WTC11 (cell line): ENCODE measurements at places on chromosomes 4 and X. TPM values are rescaled to one million over a fixed set of nuclear protein-coding genes. Genes with fewer than 3 reads are reported as not detected.

DNA sequence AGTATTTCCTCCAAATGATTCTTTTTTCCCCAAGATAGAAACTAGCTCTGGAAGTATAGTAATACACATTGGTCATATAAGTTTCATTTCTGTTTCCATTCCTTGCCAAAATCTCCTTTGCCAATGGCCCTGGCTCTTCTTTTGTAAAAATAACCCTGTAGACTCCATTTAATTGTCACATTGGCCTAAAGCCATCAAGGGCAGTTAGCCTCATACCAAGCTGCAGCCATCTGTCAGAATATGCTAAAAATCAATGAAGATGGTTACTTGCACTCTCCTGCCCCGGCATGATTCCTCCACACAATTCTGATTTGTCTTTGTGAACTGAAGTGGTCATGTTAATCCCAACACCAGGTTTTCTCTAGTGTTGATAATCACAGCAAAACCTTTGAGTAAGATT lies 380.5 kb downstream of the SH2D1A start:
- no peak overlapping the region for H3K4me3 ChIP-seq
- no peaks in the 10 kb centered on the region for H3K27me3 ChIP-seq
- DNase-seq: no peak

- H3K27ac ChIP-seq: no peak overlapping the region
- no peak overlapping the region for H3K4me3 ChIP-seq
- H3K4me1 ChIP-seq: no peaks in the 10 kb centered on the region
- peak; percentile 12 for DNase-seq
- H3K27me3 ChIP-seq: peaks cover 7% of the 10 kb centered on the region; the same call in 1 of the 2 replicates
- H3K36me3 ChIP-seq: no peaks in the 10 kb centered on the region
Measured at GRCh38 chrX:51641421-51642021, 22.8 kb upstream of the CENPVL3 start.

DNA sequence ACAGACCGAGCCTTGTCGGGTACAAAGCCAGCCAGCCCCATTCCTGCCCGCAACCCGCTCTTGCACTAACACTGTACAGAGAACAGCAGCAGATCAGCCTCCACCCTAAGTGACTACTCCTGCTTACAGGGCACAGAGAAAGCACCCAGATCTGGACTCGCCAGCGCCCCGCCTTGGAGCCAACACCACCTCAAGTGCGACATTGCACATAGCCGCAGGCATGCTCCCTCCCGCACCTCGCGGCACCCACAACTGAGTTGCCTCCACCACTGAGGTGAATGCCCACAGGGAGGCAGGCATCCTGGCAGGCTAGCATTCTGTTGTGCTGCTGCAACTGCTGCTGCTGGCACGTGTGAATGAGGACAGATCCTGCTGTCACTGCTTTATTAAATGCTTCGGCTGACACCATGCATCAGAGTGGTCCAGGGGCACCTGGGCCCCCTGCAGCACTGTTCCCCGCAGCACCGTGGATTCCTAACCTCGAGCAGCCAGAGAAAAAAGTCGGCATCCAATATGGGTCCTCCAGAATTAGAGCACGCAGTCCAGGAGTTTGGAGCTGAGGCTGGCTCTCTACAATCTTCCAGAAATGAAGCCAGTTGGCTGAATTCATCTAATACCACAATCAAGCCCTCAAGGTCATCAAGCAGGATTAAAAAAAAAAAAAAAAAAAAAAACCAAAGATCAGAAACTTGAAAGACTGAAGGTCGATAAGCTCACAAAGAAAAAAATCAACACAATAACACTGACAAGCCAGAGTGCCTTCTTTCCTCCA lies 352.9 kb downstream of the GASK1B start:
- no peak overlapping the region for H3K27ac ChIP-seq
- DNase-seq: no peak
- H3K4me1 ChIP-seq: peaks cover 15% of the 10 kb centered on the region
- H3K4me3 ChIP-seq: no peak overlapping the region

GRCh38 chrX:45046417-45046816 lies 154.3 kb downstream of the DIPK2B start:
- H3K27ac ChIP-seq: no peak overlapping the region
- H3K27me3 ChIP-seq: no peaks in the 10 kb centered on the region
- peaks cover 4% of the 10 kb centered on the region; the same call in 1 of the 2 replicates for H3K36me3 ChIP-seq
- no peak for DNase-seq

DNA sequence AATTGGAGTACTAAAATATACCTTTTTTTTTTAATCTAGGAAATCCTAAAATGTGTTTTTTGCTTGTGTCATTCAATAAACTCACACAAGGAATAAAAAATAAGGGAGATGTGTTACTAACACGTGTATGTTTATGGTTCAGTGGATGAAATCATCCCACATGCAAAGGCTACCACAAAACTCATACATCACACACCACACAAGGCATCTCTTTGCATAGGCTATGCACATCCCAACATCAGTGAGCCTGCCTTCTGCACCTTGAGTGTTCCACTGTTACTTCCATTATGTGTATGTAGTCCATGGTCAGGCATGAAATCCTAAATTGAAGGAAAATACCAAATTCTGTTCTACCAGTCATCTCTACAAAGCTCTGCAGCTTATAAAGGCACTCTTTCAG lies 213.1 kb downstream of the DCTD start:
- H3K27ac ChIP-seq: no peak overlapping the region
- H3K4me1 ChIP-seq: peaks cover 25% of the 10 kb centered on the region
- peaks cover 4% of the 10 kb centered on the region; the same call in 1 of the 2 replicates for H3K36me3 ChIP-seq
- H3K4me3 ChIP-seq: no peak overlapping the region

The MAB21L2 gene
- 0.07 TPM in 1 of 3 replicates, not detected in the others for total RNA-seq

The ALB gene
- total RNA-seq: 23.4 to 35.4 TPM (median 27.4 TPM) in 3 replicates

The COL4A5 gene
- 30.7 to 43.0 TPM (median 36.4 TPM) in 3 replicates for total RNA-seq

- no peak overlapping the region for H3K27ac ChIP-seq
- no peak for DNase-seq
- no peak overlapping the region for H3K4me3 ChIP-seq
- no peaks in the 10 kb centered on the region for H3K4me1 ChIP-seq
- H3K27me3 ChIP-seq: peaks cover 3% of the 10 kb centered on the region; the same call in 1 of the 2 replicates
Measured at GRCh38 chrX:106437407-106437806, 174.4 kb upstream of the RADX start.

The MEPE gene
- not detected in 3 replicates for total RNA-seq

DNA sequence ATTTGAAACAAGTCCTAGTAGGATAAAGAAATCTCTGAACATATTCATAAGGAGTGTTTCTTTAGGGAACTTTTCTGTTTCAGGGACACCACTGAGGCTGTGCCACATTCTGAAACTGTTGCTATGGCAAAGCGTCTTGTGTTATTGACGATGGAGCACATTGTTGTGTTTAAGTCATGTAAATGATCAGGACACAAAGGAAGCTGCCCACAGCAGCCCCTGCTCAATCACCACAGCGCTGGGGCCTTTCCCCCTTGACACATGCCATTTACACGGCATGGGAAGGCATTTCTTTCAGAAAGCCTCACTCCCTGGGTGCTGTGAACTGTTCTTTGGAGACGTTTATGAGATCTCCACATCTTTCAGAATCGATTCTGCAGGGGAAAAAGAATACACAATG lies 39.8 kb upstream of the MID1 start:
- no peaks in the 10 kb centered on the region for H3K27me3 ChIP-seq
- H3K4me3 ChIP-seq: no peak overlapping the region
- H3K36me3 ChIP-seq: no peaks in the 10 kb centered on the region

DNA sequence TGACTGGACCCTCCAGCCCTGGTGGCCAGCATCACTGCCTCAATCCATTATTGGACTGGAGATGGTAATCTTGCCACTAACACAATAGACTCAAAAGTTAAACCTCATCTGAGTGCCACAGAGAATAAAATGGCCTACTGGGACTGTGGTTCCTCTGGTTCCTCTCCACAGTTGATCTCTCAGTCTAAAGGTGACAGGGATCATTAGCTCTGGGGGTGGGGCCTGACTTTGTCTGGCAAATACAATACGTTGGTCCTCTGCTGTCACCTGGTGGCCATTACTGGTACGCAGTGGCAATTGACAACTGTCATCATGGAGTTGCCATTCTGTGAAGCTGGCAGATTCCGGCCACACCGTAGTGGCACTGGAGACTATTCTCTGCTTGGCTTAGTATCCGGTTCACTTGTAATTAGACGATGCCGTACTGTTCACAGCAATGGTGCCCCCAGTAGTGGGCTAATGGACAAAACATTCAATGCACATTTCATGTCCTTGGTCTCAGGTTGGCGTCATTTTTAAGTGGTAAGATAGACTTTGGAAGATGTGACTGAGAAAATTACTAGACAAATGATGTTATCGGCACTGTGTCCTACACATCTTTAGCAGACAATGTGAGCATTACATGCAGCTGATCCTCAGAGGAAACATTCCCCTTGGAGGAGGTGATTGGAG lies 6.7 kb downstream of the FGFBP2 start:
- DNase-seq: peak; percentile 92
- H3K27ac ChIP-seq: no peak overlapping the region
- no peak overlapping the region for H3K4me3 ChIP-seq
- peaks cover 15% of the 10 kb centered on the region for H3K36me3 ChIP-seq
- peaks cover 12% of the 10 kb centered on the region for H3K4me1 ChIP-seq

DNA sequence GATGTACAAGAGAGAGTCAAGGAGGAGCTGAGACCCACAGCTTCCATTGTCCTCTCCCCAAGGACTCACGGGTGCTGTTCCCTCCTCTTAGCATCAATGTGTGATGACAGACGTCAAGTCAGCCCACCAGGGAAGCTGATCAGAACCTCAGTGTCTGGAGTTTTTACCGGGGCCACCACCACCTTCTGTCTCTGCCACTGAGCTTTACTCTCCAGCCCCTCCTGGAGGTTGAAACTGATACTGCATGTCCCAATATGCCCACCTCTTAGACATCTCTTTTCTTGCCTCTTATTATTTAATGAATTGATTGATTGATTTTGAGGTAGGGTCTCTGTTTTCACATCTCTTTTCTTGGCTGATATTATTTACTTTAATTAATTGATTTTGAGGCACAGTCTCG lies 10.3 kb upstream of the AKAP17A start:
- H3K4me3 ChIP-seq: no peak overlapping the region
- H3K27me3 ChIP-seq: no peaks in the 10 kb centered on the region
- DNase-seq: peak; percentile 75
- H3K27ac ChIP-seq: no peak overlapping the region
- H3K36me3 ChIP-seq: 0 out of 2 replicates have a peak, but pooled peaks cover 3% of the 10 kb centered on the region
